ENCODE measurements at places on chromosomes 2 and 18.

DNA sequence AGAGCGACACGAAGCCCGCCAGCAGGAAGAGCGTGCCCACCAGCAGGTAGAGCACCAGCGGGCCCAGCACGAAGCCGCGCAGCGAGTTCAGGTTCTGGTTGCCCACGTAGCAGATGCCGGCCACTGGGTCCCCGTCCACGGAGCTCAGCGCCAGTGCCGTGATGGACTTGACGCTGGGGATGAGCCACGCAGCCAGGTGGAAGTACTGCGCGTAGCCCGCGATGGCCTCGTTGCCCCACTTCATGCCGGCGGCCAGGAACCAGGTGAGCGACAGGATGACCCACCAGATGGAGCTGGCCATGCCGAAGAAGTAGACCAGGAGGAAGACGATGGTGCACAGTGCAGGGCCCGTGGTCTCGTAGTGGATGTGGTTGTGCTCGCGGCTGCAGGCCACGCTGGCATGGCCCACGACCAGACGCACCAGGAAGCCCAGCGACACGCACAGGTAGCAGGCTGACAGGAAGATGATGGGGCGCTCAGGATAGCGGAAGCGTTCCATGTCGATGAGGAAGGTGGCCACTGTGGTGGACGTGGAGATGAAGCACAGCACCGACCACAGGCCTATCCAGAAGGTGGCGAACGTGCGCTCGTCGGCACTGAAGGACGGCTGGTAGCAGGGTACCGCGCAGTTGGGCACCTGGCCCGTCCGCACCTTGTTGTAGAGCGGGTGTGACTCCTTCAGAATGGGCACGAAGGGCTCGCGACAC is 2.1 kb downstream of the FZD5 start:
- DNase-seq = no peak

GRCh38 chr18:70464343-70465114 is 175.7 kb downstream of the SOCS6 start:
- no peak for DNase-seq

GRCh38 chr18:36912887-36913286 is 84.0 kb downstream of the KIAA1328 start:
- no peak for DNase-seq

- DNase-seq = no peak
Observed at GRCh38 chr18:50721451-50722120, 98.2 kb downstream of the MRO start.

DNA sequence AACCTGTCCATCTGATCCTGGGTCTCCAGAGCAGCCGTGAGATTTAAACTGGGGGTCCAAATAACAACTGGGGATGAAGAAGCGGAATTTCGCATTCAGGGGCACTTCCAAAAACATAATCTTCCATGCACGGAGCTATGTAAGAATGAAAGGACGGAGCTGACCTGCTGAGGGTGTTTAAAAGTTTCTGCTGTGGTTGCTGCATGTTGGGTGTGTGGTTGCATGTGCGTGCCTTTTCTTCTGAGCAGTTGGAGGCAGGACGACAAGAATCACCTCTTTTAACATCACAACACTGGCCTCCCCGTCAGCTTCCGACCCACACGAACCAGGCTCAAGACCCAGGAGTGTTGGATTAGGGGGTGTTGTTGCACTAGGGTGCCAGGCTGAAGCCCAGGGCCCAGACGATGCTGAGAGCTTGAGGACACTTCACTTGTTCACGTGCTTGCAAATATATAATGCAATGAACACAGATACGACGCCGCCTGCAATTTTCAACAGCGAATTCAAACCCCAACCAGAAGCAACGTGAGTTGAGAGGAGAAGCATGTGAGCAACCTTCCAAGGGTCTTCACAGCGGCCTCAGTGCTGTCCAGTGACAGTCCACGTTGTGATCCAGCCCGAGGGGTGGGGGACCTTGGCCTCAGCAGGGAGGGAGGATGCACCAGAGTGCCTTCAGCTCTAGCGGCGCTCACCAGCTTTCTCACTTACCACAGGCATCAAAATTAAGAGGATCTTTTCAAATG is 76.0 kb upstream of the SALL3 start:
- DNase-seq = no peak

GRCh38 chr2:77552956-77553355 is 30.8 kb upstream of the LRRTM4 start:
- no peak for DNase-seq

- DNase-seq = no peak
Observed at GRCh38 chr2:128374711-128375413, 56.2 kb upstream of the HS6ST1 start.

DNA sequence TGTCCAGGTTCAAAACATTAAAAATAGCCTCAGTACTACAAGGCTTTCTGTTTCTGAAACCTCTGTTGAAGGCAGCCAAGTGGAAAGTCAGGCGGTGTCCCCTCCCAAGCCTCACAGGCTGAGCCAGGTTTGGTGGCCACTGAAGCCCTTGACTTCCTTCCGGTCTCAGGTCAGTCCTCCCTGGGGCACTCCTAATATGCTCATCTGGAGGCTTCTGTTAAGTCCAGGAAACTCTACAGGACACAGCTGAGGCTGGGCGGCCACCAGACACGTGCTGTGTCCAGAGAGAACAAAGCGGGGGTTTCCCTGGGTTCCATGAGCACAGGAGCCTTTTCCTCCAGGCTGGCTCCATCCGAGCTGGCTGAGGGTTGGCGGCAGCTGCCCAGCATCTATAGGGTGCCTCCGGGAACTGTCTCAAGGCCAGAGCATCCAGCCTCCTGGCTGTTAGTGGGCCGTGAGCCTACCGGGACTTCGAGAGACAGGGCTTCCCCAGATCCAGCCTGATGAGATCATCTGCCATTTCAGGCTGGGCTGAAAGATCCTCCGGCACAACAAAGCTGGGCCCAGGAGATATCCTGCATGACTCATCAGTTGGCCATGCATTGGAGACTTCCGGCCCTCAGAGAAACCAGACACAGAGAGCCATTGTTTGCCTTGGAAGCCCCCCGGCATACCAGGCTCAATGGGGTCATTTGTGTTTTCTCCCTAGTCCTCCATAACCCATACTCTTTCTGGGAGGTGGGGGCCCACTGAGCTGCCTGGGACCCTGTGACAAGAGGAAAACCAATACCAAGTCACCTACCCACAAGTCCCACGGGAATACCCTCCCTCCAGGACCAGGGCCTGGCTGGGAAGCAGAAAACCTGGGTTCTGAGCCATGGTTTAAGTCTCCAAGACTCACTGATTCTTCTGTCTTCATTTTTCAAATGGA is 71.7 kb downstream of the HS1BP3 start:
- no peak for DNase-seq

DNA sequence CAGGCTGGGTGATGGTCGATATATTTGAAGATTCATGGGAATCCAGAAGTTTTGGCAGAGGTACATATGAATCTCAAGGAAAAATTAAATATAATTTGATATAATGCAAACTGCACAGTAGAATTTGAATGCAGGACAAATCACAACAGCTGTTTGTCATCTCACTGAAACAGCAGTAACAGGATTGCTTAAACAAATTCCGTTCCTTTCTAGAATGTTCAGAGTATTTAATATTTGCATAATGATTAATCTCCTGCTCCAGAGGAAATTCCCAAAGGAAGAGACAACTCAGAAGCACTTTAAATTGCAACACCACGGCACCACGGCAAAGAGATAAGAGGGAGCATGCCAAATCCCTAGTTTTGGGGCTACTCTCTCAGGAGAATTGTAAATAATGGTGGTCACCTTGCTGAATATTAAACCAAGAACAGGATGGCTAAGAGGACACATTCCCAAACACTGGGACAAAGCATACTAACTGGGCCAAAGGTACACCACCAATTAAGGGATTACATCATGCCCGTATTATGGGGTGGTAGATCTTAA is 67.8 kb upstream of the MAP4K3 start:
- no peak for DNase-seq

DNA sequence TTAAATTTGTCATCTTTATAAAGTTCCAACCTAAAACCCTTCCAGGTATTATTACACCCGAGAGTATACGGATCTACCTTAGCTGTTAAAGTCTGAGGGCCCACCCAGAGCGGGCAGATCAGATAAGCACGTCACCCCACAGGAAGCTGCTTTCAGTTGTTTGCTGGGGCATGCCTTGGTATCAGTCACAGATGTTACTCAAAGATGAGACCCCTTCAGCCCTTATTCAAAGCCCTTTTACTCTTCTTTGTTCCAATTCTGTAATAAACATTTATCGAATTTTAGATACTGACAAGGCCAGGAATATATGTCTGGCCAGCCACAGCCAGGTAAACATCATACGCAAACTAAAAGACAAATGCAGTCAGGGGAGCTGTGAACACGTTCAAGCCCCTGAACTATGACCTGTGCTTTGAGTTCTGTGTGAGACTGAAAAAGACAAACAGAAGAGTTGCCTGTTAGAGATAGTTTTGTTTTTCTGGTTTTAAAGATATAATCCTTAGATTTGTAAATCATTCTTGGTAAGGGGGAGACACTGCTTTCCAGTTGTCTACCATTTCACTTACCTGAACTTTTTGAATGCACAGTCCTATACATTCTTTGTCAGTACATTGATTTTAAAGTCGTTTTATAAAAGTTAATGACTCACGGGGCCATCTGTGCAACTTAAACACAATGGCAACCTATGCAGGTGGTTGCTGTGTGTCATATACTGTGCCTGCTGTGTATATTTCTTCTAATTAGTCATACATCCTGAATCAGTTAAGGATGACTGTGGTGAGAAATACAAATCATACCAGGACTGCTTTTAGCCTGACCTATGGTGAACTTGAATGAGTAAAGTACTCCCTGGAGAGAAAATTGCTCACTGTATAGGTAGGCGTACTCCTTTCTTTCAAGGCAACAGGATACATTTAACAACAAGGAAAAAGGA is 100.5 kb upstream of the ITPRID2 start:
- DNase-seq = no peak

- DNase-seq = no peak
Observed at GRCh38 chr18:2898186-2898640, 51.4 kb downstream of the EMILIN2 start.

GRCh38 chr18:52850031-52850560 is 510.1 kb downstream of the DCC start:
- no peak for DNase-seq

- no peak for DNase-seq
Observed at GRCh38 chr2:75577280-75577679, 16.5 kb upstream of the EVA1A start.

DNA sequence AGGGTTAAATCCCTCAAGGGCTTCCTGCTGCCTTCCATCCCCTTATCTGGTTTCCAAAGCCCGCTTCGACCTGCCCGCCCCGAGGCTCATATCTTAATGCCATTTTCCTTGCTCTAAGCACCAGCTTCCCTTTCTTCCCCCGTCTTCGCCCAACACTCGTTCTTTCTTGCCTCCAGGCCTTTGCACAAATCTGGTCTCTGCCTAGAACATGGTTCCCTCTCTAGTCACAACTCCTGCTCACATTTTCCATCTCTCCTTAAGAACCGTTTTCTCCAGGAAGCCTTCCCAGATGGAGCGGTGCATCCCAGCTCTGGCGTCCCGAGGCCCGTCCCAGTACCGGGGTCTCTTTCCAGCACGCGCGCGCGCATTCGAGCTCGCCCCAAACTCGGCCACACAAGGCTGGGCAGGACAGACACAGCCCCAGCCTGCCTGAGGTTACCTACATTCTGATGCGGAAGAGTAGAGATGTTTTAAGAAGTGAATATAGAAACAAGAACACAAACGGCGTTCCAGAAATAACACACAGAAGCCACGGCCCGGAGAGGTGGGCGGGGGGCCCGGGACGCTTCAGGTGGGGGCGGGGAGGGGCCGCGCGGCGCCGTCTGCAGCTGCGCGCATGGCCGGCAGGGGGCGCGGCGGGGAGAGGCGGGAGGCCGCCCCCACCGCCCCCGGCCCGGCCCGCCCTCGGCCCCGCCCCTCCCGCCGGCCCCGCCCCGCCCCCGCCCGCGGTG is at the start of gene DGKD:
Gene DGKD, plus strand, starts transcription at position 726 of the 731 bp plus-strand sequence. CDS start 25 bp downstream, outside the sequence.
- DNase-seq = peak; percentile 71

GRCh38 chr2:207202645-207203044 is 36.9 kb upstream of the KLF7 start:
- DNase-seq = no peak

DNA sequence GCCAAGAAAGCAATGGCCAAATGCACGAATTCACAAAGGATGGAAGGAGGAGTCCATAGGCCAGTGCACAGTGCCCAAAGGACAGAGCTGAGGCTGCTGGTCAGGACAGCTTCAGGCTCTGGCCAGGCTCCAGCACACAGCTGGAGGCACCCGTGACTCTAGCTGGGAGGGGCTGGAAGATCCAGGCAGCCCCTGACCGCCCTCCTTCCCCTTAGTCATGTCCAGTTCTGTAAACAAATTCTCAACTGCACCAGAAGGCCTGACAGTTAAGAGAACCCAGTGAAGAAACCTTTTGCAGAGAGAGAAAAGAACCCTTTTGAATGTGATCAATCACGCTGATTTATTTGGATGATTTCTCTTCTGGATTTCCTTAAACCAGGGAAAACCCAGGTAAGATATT is 7.7 kb upstream of the YWHAQ start:
- no peak for DNase-seq

Measured in activated T-helper 1 cell treated with Interleukin-2 at 50 U/mL for 16 hours (primary cell).